ENCODE measurements at places on chromosomes 12 and 14.

DNA sequence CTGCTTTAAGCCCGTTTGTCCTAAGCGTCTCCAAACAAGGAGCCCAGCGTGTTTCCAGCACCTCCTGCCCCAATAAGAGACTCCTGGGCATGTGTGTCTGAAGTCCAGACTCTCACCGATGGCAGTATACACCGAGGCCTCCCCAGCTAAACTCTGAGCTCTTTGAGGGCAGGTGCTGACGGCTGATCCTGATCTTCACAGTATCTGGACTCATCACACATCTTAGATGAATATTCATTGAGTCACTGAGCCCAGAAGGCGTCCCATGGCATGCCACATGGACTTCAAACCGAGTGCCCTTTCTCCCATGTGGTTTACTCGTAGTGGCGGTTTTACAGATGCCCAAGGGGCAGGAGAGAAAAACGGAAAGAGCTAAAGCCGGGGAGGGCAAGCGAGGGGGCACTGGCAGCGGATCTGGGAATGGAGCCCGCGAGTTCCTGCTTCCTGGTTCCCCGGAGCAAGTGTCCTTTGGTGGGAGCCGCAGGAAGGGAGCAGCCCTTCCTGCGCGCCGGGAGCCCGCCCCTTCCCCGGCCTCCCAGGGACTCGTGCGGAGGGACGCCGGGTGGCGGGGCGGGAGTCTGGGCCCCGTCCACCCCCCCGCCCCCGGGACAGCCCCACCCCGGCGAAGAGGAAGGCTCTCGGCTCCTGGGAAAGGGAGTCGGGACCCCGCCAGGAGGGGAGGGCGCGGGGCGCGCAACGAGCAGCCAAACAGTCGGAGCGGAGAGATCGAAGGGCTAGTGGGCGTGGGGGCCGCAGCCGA lies 585 bp upstream of the TEAD4 start:
- no peak for DNase-seq

GRCh38 chr14:74140374-74140850 lies 55.7 kb downstream of the LIN52 start:
- DNase-seq: no peak

GRCh38 chr12:107525063-107525718 lies 160.4 kb upstream of the PWP1 start:
- DNase-seq: no peak

DNA sequence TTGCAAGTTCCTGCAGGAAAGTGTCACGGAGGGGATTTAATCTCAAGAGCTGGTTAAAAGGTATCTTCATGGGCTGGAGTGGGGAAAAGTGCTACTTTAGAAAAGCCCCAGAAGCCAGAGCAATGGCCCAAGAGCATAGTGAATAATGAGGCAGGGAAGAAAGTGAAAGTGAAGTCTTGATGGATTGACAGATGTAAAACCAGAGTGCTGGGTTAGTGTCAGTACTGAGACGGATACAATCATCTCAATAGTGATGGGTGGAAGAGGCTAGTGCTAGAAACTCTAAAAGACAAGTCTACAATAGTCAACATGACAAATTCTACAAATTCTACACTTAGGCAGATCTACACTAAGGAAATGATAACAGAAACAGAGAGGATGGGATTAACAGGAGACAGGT lies 68.1 kb downstream of the CIT start:
- no peak for DNase-seq

GRCh38 chr14:89331398-89331797 lies 85.6 kb downstream of the FOXN3 start:
- no peak for DNase-seq

GRCh38 chr14:105351920-105352851 lies 37.6 kb downstream of the PACS2 start:
- DNase-seq: peak; percentile 88

DNA sequence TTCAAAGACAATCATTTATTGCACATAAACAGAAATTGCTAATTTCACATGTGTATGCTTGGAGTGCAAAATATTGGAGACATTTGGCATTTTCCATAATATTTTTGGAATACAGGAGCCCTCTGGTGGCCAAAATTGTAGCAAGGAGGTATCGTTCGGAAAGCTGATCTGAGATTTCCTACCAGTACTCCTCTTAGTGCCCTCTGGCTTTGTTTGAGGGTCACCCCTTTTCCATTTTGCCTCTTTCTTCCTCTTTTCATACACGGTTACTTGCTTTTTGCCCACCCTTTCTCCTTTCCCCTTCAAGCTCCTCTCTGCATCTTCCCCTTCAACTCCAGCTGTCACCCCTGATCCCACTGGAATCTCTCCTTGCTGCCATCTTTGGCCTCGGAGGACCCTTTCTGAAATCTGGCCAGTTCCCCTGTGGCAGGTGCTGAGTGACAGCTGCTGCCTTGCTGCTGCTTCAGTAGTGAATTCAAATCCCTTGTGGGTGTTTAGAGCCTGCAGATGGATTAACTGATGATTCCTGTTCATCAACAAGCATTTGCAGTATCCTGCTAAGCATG lies 164.6 kb upstream of the PARP11 start:
- DNase-seq: no peak
